ENCODE measurements at places on chromosomes 2 and 18.
A peak's percentile ranks its signal among the peaks of the same experiment; 100 is the strongest.

DNA sequence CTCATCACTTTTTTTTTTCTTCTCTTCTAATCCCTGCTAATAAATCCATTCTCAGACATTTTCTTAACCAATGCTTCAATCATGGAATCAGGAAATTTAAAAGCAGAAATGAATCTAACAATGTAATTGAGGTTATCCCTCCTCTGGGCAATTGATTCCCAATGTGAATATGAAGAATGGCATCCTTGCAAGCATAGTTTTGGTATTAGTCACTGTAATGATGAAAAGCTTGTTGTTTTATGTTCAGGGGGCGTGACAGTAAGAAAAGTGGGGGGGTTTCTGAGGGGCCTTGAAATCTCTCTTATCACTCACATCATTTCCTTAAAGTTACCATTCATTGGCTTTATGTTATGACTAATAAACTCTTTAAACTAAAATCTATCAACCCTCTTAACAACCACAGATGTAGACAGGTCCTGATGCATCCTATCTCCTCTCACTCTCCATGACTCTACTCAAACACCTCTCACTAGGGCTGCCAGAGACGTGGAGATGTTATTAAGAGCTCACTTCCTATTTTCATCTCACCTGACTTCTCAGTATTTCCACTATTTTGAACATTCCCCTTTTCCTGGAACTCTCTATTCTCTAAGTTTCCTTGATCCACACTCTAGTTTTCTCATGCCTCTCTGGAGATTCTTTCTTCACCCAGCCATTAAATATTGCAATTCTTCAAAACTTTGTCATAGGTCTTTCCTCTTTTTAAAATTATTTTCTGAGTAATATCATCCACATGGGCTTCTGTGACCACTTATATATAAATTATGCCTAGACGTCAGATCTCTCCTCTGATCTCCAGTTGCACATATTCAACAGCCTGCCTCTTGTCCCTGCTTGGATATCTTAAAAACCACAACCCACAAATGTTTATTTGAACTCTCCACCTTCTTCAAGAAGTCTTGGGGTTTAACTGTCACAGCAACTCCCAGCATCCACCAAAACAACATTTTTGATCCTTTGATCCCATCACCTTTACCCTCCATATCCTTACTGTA, 332.9 kb downstream of the CDH2 start:
- no peak for DNase-seq

DNA sequence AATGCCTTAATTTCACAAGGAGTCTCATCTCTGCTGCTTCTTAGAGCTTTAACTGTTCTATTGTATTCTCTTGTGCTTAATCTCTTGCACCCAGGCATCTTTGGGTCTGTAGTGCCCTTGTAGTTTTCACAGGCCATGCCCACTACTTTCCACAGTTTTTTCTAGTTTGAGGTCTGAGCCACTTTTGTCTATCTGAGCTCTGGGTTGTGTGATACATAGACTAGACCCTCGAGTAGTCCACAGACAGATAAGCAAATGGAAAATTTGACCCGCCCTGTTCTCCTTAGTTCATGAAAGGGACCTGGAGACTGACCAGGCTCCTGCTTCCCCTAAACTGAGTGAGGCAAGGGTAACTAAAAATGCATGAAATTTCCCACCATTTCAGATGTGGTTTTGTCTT, 466.8 kb upstream of the ZEB2 start:
- no peak for DNase-seq

DNA sequence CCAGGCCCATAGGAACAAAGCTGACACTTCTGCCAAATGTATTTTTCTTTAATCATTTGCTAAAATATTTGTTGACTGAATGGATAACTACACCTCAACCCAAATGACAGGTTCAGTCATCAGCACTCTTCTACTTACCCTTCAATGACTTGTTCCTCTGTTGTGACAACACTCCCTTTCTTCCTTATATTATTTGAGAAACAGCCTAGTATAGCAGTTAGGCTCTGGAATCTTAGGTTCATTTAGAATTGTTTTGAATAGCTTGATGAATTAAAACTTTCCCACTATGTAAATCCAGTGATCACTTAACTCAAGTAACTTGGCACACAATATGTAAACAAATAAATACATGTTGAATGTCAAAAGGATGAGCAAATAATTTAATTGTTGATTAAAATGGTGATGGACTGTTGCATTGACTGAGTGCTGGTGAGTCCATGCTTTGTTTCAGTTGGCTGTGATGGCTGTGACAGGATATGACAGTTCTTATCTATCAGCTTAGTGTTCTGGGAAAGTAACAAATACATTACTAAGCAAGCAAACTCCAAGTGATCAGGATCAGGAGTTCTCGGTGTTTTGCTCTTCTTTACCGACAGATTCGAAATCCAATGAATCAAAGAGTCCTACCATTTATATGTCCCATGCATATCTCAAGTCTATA, 2.8 kb upstream of the MOGAT1 start:
- no peak for DNase-seq

DNA sequence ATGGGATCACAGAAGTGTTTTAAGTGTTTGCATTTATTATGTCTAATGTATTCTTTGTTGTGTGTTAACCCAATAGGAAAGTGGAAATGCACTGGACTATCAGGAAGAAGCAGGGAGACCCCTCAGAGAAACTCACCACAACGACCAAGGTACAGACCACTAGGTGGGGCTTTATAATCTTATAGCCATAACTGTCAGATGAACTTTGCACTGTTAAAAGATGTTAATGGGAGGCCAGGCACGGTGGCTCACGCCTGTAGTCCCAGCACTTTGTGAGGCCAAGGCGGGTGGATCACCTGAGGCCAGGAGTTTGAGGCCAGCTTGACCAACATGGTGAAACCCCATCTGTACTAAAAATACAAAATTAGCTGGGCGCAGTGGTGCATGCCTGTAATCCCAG, 73.2 kb downstream of the SUMO1 start:
- DNase-seq: no peak

DNA sequence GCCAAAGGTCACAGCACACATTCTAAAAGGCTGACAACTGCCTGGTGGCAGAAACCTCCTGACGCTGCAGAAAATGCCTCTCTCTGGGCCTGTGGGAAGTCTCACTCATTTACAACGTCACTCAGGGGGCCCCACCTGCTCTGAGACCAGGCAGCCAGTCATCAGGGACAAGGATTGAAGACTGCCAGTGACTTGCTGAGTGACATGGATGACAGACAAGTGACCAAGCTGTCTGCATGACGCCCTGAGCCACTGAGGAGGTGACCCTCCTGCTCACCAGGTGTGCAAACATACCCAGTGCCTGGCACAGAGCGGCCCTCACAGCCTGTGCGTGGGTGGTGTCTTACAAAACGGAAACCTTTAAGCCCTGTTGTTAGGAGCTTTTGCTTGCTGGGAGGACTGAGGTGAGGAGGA, 392.4 kb downstream of the TNS1 start:
- peak; percentile 40 for DNase-seq

GRCh38 chr2:2582998-2583545, 252.0 kb upstream of the MYT1L start:
- no peak for DNase-seq

DNA sequence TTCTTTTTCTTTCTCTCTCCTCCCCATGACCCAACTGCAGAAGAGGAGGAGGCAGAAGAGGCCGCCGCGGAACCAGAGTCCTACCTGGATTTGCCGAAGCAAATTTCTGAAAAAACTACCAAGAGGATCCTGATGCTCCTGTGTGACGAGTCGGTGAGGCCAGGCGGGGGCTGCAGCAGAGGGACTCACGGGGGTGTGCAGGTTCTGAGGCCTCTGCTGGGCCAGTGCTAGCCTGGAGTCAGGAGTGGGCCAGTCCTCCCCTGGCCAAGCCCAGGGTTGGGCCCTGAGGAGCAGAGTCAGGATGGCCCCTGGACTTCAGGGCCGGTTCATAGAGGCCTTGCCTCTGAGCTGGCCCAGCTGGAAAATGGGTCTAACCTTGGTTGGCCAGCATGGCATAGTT, 29.3 kb downstream of the OTOF start:
- no peak for DNase-seq

GRCh38 chr2:79887747-79888374, 375.0 kb downstream of the CTNNA2 start:
- no peak for DNase-seq

GRCh38 chr2:8030573-8031303, 651.1 kb upstream of the ID2 start:
- no peak for DNase-seq

DNA sequence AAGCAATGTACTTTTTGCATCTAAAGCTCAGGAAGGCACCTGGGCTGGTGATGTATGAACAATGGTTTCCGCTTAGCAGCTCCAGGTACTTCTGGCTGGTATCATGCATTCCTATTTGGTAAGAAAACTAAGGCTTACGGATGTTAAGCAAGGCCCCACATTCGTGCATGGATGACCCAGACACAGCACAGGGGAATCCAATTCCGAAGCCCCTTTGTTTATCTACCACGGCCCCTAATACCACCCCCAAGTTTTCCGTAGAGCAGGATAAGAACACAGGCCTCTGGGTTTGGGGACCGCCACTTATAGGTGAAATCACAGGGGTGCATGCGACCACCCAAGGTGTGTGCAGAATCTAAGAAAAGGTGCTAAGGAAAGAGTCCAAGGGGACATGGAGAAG, 192.1 kb upstream of the ID2 start:
- DNase-seq: no peak

DNA sequence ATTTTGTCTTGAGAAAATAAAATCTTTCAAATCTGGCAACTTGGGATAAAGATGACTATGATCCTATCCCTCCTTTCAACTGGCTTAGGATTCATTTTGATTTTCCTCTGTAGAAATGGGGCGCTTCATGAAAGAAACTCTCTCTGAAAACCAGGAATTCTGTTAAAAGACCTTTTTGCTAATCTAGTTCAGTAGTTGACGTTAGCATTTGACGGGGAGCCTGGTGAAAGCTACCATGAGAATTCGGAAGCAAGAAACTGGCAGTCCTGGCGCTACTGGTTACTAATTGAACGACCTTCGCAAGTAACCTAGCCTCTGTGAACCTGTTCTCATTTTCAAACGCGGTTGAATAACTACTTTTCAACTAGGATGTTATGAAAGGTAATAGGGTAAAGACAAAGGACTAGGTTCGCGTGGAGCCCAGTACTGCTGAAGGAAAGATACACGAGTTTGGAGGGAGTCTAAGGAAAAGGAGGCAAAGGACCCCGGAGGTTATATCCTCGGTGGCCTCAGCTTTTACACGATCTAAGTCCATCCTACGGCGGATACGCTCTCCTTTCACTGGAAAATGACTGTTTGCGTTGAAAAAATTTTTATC, 604 bp upstream of the STK11IP start:
- DNase-seq: no peak

- DNase-seq: no peak
Measured at GRCh38 chr2:224927646-224928173, 114.6 kb downstream of the DOCK10 start.

GRCh38 chr2:72676341-72677025, 149.3 kb downstream of the EXOC6B start:
- no peak for DNase-seq

DNA sequence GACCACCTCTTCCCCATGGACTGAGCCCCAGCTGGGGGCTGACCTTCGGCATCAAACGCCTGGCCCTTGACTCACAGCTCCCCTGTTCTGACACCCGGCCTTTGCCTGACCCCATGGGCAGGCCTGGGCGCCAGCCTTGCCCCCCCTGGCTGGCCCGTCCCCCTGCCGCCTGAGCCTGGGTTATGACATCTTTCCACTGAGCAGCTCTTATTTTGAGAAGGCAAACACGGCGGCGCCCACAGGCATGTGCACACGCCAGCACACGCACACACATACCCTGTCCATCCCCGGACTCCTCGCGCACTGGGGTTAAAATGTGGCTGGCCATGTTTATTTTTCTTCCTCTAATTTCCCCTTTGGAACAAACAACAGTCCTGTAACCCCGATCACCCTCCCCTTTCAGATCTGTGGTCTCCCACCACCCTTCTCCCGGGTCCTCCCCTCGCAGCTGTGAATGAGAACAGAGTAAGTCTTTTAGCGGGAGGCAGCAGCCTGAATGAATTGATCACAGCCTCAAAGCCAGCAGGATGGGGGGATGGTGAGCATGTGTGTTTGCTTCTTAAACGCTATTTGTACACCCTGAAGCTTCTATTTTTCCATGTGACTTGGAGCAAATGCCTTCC, 11.8 kb upstream of the ATOH8 start:
- no peak for DNase-seq

GRCh38 chr18:2920027-2920426, 73.2 kb downstream of the EMILIN2 start:
- DNase-seq: no peak

- DNase-seq: no peak
Measured at GRCh38 chr2:188984065-188984491, 9.9 kb downstream of the COL3A1 start.

DNA sequence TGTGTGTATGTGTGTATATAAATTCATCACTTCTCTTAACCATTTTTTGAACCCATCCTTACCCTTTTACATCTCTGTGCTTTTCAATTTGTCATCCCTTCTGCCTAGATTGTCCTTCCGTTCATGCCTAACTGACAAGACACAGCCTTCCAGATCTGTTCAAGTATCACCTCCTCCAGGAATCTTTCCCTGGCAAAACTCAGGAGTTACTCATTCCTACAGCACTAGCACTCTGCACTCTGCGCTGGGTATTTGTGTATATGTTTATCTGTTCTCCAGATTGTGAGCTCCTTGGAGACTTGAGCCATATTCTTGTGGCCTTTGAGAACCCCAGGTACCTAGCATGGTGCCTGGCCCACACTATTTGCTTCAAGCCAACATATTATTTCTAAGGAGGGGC, 26.8 kb upstream of the ASXL2 start:
- no peak for DNase-seq

GRCh38 chr2:231709636-231709980, 1.3 kb downstream of the PTMA start:
- DNase-seq: peak; percentile 19

DNA sequence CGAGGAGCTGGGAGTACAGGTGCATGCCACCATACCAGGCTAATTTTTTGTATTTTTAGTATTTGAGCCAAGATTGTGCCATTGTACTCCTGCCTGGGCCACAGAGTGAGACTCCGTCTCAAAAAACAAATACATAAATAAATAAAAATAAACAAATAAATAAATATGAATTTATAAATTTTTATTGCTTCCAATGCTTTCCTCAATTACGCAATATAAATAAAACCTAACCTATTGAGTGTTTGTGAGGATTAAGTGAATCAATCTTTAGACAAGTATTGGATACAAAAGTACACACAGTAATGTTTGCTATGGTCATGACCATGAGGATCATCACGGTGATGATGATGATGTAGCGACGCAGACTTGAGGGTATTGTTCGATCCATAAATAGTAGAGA, 257.4 kb downstream of the ASXL3 start:
- DNase-seq: no peak

DNA sequence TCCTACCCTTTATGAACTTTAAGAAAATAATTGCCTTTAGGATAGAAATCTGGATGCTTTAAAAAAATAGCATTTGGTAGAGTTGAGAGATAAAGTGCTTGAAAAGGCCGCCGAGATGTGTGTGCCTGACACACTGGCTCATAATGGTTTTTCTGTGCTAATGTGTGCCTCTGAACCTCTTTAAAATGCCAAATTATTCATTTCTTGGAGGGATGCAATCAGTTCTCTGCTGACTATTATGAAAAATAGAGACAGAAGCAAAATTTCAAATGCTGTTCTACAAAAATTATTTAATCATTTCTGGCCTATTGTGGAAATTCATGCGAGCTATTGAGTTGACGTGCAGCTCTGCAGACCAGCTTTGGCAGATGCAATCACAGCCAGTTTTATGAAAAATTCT, 18.0 kb upstream of the MBP start:
- DNase-seq: no peak

- no peak for DNase-seq
Measured at GRCh38 chr2:224954980-224955379, 87.3 kb downstream of the DOCK10 start.
